ENCODE measurements at places on chromosomes 2 and 18.

- DNase-seq: no peak
Observed at GRCh38 chr18:13006531-13007247, 15.5 kb downstream of the CEP192 start.

GRCh38 chr2:134320930-134321329, 67.1 kb downstream of the MGAT5 start:
- DNase-seq: no peak

GRCh38 chr2:204982303-204982702, 437.0 kb downstream of the PARD3B start:
- no peak for DNase-seq

GRCh38 chr2:111048856-111049768, 71.6 kb upstream of the BCL2L11 start:
- no peak for DNase-seq

DNA sequence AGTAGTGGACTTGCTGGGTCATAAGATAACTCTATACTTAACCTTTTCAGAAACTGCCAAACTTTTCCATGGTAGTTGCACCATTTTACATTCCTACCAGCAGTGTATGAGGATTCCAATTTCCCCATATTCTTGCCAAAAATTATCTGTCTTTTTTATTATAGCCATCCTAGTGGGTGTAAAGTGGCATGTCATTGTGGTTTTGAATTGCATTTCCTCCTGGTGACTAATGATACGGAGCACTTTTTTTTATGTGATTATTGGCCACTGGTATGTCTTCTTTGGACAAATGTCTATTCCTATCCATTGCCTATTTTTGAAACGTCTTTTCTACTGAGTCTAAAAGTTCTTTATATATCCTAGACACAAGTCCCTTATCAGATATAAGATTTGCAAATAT, 44.3 kb downstream of the CACNB4 start:
- DNase-seq: no peak

DNA sequence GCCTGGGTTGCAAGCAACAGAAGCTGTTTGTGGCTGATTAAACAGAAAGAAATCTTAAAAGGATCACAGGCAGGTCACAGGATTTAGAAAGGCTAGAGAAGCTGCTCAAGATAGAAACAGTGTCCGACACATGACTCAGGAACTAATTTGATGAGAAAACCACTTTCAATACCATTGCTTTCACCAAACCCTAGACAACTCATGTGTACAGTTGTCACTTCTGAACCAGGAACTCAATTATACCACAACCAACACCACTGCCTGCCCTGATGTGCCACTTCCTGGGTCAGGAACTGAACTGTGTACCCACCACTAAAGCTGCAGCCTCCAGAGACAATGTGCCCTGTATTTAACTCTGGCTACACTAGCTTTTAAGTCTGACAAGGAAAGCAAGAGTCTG, 56.0 kb downstream of the TMEM247 start:
- no peak for DNase-seq

DNA sequence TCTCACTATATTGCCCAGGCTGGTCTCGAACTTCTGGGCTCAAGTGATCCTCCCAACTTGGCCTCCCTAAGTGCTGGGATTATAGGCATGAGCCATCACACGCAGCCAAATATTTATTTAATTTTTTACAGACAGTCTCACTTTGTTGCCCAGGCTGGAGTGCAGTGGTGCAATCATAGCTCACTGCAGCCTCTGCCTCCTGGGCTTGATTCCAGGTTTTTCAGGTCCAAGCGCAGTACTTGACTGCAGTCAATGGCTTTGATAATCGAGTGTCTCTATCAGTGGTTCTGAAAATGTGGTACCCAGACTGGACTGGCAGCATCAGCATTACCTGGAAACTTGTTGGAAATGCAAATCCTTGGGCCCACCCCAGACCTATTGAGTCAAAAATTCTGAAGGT, 63.1 kb downstream of the PLB1 start:
- no peak for DNase-seq

GRCh38 chr18:374721-375168, 106.9 kb upstream of the THOC1 start:
- no peak for DNase-seq

GRCh38 chr18:65352186-65352585, 398.6 kb upstream of the CDH7 start:
- no peak for DNase-seq

DNA sequence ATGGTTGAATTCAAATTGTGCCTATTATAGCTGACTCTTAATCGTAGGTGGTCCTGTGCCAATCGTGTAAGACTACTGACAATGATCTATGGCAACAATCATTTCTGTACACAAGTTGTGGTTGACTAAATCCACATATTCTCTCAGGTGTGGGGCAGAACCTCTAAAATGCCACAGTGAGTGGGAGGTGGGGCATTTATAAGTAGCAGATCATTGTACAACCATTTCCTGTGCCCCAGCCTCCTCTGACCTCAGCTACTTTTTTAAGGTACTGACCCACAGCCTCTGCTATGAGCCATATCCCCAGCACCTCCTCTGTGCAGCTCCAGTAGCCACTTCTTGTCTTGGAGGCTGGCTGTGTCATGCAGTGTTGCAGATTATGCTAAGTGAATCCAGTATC, 48.6 kb upstream of the RAPH1 start:
- DNase-seq: no peak

- no peak for DNase-seq
Observed at GRCh38 chr18:79846936-79847557, 49.3 kb downstream of the KCNG2 start.

GRCh38 chr2:237540823-237541222, 25.6 kb upstream of the PRLH start:
- DNase-seq: no peak

DNA sequence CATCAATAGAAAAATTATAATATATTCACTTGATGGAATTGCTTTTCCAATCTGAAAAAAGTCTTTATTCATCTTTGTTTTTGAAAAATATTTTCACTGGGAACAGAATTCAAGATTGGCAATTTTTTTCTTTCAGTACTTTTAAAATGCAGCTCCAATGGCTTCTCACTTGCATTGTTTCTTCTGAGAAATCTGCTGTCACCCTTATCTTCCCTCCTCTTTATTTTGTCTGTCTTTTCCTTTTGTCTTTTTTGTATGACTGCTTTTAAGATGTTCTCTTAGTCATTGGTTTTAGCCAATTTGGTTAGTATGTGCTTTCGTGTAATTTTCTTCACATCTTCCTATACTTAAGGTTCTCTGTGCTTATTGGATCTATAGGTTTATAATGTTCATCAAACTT, 37.1 kb upstream of the COPS8 start:
- DNase-seq: no peak

- DNase-seq: no peak
Observed at GRCh38 chr2:85909005-85909404, 20.2 kb upstream of the ST3GAL5 start.

DNA sequence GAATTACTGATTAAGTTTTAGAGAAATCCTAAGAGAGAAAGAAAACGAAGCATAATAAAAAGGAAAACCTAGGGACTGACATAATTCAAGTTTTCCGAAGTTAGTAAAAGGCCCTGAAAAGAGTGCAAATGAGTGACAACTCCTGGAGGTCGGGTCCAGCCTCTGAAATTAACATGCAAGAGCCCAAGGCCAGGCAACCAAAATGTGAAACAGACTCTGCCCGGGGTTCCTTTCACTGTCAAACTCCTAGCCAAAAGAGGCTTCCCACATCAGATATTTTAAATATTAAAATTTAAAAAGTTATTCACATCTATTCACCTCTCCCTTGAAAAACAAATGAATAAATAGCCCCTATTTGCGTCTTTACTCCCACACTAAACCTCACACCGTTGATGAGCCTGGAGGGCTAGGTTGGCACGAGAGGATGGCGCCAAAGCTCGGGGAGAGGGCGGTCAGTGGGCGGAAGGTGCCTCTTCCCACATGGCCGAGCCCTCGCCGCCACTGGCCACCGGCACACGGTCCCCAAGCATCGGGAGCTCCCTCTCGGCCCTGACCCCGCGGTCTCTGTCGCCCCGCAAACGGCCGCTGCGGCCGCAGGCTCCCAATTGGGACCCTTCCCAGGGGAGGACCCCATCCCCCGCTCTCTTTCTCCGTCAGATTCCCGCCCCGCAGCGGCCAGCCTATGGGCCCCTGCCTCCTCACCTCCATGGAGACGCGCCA, 630 bp downstream of the PPM1G start:
- no peak for DNase-seq

DNA sequence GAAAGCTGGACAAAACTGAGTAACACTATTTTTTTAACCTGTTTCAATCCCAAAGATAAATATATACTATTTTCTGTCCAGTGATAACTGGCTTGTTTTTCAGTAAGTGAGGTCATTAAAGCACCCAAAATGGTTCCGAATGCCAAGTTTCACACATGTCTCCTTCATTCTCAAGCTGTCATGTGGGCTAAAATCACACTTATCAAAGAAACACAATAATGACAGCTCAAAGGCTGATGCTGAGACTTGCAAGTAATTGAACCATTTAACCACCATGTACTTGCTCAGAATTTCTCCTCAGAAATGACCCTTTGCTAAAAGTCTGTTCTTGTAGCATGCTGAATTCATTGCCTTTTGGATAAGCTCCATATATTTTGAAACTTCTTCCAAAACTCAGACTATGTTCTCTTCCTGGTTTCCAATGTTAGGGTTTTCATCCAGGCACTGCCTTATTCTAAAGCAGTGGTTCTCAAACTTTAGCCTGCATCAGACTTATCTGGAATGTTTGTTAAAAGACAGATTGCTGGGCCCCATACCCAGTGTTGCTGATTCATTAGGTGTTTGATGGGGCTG, 149.8 kb downstream of the VWC2L start:
- no peak for DNase-seq

- no peak for DNase-seq
Observed at GRCh38 chr2:202604699-202605098, 30.1 kb upstream of the FAM117B start.

DNA sequence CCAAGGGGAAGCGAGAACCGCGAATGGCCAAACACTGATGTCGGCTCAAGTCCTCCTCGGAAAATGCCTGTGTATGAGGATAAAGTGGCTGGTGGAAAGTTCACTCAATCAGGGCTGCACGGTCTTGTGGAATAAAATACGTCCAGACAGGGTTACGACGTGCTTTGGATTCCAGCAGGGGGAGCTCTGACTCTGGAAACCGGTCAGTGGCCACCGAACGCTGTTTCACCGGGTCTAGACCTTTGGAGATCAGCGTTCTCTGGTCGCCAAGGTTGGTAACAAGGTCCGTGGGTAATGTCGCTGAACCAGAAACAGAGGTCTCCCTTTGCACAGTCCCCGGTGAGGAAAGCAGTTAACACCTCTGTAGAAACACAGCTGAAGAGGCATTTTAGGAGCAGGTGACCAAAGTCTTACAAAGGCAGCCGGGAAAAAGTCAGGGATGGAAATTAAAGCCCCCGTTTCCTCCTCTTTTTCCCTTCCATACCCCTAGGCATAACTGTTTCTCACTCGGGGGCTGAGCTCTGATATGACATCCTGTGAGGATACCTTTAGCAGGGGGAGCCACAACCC, 47.8 kb downstream of the CDCA7 start:
- peak; percentile 49 for DNase-seq

DNA sequence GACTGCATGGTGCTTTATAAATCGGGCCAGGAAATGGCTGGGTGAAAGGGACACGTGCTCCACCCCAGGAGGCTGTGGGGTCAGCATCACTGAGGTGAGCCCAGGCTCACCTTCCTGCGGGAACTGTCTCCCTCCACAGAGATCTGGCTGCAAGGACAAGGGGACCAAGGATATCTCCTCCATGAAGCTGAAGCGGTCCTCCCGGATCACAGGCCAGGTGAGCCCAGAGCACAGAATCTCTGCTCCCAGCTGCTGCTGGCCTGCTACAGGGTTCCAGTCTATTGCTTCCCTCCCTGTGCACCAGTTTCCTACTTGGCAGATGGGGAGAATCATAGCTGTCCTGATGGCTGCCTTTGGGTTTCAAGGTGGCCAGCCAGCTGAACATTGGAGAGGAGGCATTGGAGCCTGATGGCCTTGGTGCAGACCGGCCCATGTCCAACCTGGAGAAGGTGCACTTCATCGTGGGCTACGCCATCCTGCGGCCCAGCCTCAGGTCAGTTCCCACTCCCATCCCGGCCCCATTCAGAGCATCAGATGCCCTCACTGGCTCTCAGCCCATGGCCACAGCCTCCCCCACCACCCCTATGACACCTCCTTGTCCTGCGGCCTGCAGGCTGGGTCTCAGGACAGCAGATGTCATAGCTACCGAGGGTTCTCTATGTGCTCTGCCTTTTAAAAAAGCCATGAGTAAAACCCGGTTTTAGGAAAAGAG, 33.7 kb upstream of the GPR17 start:
- DNase-seq: no peak

- DNase-seq: no peak
Observed at GRCh38 chr2:49355611-49356010, 201.3 kb upstream of the FSHR start.

- no peak for DNase-seq
Observed at GRCh38 chr2:238362626-238363025, 42.3 kb downstream of the TRAF3IP1 start.

DNA sequence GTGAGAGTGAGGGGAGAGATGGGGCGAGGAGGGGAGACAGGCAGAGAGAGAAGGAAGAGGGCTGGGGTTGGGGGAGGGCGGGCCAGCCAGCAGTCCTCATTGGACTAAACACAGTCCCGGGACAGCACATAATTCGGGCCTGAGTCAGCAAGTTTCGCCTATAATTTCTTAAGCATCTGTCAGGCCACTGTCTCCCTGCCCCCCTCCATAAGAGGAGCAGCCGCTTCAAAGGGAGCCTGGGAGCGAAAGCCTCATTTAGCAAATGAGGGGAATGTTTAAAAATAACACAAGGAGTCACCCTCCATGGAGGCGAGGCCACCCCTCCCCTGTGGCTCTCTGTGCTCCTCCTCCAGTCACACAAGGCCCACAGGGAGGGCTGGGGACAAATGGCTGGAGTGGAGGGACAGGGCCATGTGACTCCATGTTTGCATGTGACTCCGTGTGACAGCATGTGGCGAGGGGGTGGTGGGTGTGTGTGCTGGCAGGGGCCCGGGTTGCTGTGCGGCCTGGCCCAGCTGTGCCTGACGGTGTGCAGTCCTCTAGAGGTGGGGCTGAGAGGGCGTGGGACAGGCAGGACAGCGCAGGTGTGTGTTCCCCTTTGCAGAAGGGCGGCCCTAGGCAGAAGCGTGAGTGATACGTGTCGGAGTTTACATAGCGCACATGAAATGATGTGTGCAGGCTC, 162.4 kb downstream of the CELF4 start:
- DNase-seq: no peak

GRCh38 chr2:176066645-176067588, 16.8 kb downstream of the EVX2 start:
- DNase-seq: no peak

- DNase-seq: no peak
Observed at GRCh38 chr2:228767196-228767595, 503.9 kb downstream of the PID1 start.

DNA sequence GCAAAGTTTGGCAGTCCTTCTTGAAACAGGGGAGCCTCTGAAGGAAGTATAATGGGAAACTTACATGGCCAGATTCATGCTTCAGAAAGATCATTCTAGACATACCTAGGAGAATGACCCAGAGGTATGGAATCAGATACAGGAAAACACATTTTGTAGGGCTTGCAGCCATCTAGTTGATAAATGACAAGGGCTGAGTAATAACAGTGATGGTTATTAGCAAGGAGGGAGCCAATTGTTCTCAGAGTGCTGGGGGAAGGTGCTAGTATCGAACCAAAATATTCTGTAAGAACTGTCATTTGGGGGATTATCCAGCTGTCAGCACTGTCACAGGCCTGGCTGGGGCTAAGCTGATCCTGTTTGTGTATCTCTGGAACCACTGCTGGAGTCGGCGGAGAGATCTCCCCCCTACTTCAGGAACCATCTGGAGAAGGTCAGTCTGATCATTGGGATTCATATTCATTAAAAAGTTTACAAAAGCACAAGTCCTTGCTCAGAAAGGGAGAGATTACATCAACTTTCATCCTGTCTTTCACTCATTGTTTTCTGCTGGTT, 113.8 kb upstream of the THSD7B start:
- no peak for DNase-seq

GRCh38 chr2:2825516-2826208, 494.6 kb upstream of the MYT1L start:
- DNase-seq: no peak
